ENCODE measurements at places on chromosomes 6 and 20. TPM values are rescaled to one million over a fixed set of nuclear protein-coding genes. Genes with fewer than 3 reads are reported as not detected.

GRCh38 chr20:8932192-8933165 lies 136.4 kb upstream of the PLCB4 start:
- peak; percentile 41 for DNase-seq

DNA sequence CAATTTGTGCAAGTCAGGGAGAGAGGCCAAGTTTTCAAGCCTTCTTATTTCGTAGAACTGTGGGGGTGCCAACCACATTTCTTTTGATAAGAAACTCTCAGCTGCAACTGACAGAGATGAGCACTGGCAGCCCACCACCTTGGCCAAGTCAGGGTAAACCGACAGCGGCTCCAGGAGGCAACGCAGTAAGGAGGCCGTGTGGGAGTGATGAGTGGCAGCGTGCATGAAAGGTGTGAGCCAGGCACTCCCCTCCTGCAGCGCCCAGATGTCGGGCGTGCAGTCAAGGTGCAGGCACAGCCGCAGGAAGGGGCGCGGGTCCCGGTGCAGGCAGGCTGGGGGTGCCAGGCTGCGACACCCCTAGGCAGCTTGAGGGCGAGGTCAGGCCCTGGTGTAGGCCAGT lies 49.2 kb upstream of the HDAC2 start:
- no peak for DNase-seq

GRCh38 chr6:105259913-105260889 lies 80.4 kb upstream of the POPDC3 start:
- no peak for DNase-seq

DNA sequence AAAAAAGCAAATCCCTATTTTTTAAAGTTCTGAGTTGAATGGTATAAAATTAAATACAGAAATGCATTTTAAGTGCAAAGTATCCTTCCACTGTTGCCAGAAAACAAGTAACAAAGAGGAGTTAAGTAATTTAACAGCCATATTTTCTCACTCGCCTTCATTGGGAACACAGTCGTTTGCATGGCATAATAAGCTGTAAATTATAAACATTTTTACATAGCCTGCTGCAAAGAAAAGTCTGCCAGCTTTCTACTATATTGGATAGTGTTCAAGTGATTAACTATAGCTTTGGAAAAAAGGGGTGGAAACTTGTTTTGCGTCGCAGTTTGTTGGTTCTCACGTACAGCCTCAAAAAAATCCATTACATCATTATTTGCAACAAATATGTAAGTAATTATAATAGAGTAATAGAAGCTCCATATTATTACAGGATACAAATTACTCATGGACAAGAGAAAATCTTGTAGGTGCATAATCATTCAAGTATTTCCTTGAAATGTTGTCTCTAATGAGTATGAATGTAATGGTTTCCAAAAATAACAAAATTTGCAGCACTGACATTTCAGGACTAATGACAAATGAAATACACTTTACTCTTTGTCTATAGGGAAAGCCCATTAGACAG lies 139.3 kb downstream of the PDSS2 start:
- peak; percentile 64 for DNase-seq

GRCh38 chr20:54398814-54399213 lies 76.6 kb upstream of the DOK5 start:
- no peak for DNase-seq

DNA sequence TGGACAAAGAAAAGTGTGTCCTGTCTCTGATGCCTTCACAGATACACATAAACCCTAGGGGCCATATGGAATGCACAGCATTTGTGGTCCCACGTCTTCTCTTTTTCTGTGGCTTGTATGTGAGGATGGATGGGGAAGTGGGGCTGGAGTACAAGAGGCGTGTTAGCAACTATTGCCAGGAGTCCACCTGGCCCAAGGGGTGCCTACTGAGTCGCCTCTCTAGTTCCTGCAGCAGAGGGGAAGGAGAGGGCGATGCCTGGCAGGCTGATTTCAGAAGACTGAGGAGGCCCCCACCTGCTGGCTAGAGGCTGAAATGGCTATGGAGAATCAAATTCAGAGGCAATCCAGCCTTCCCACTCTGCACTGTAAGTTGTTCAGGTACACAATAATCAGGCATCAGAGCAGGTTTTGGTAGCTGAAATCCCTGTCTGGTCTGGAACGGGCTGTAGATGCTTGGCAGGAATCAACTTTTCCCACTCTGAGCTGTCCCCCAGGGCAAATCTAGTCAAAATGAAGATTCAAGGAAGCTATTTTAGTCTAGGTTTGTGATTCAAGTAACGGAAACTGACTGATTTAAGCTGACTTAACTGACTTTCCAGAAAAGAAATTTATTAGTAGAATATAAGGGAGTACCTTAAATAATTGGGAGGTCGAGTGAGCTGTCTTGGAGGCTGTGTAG lies 14.9 kb upstream of the PPARD start:
- DNase-seq, result peak; percentile 68

DNA sequence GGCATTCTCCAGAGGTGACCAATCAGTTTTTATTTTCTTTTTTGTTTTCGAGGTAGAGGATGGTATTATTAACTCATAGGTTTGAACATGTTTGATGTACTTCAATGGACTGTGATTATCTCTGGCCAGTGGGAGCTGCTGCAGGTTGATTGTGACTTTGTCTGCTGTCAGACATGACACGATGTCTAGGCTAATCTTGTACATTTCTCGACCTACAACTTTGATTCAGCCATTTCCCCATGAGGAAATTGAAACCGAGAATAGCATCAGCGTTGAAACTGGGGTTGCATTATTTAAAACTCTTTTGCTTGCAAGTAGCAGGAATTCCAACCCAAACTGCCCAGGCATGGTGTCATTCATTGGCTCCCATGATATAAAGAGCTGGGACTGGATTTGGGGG lies 218.9 kb downstream of the CDH26 start:
- DNase-seq, result no peak

DNA sequence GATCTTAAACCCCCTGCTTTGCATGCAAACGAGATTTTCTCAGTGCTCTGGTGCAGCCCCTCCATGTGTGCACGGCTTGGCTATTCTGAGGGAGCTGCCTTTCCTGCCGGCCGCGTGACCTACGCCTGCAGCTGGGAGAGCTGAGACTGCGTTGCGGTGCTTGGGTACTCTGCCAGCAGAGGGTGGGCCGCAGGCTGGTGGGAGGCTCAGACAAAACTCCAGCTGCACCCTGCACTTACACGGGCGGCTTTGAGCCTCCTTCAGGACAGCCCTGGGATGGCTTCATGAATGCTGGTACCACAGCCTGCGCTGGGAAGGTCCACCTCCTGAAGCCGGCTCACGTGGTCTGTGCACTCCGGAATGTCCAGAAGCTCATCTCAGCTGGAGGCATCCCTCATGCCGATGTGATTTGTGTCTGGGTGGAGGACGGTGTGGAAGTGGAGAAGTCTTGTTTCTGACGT lies 223.7 kb downstream of the DLL1 start:
- no peak for DNase-seq

- no peak for DNase-seq
Measured at GRCh38 chr20:57508381-57508780, 16.6 kb downstream of the CTCFL start.

DNA sequence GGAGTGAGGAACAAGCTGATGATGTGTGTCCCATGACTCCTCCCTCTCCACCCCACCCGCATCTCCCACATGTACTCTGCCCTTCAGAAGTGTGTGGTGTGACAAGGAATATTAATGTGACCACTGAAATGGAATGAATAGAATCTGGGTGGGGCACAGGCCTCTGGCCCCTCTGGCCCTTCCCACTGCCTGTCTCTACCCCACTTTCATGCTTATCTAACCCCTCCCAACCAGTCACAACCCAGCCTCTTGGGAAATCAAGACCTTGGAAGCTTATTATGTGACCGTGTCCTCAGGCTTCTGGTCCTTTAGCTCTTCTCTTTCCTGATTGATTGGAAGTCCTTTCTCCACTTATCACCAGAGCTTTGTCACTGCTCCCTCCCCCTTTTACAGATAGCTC lies 312.2 kb upstream of the SOX4 start:
- no peak for DNase-seq

GRCh38 chr6:55239099-55239498 lies 64.8 kb downstream of the HCRTR2 start:
- no peak for DNase-seq

DNA sequence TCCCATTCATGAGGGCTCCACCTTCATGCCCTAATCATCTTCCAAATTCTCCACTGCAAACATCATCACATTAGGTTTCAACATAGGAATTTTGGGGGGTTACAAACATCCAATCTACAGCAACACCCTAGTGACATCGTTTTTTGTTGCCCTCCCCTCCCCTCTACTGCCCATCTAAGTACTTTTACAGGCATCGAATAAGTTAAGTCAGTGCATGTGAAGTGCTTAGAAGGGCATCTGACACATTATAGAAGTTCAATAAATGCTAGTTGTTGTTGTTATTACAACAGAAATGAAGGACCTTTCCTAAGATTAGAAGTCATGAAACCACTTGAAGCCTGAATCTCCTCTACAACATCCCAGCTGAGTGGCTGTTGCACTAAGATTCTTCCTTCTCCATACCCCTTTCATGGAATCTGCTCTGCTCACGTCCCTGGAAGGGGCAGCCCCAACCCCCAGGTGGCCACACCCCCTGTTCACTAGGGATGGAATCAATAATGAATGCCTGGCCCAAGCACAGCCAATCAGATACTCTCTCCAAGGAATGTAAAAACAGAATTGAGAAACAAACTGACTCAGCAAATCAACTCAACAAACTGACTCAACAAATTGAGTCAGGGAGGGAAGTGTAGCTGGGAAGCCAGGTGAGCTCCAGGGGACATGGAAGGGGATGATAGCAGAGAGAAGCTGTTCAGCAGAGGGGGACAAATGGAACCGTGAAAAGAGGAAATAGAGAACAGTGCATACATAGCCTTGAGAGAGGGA lies 3.9 kb upstream of the LRP11 start:
- DNase-seq, result no peak

DNA sequence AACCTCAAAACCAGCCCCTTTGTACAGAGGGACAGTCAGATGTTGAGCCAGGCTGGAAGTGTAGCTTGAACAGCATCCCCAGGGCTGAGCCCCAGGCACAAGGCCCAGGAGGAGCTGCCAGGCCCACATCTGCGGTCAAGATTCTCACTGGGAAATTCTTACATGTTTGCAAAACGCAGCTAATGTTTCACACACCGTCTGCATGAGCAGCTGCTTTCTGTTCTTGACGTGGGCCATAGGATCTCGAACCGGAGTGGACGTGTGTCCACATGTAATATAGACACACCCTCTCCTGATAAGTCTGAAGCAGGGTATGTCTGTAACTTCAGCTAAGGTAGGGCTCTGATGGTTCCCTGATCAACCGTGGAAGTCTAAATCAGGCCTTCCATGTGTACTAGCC lies 41.3 kb upstream of the TRAF3IP2 start:
- no peak for DNase-seq

- no peak for DNase-seq
Measured at GRCh38 chr6:33443619-33444504, 10.5 kb upstream of the ZBTB9 start.

GRCh38 chr6:94570581-94570980 lies 1006.8 kb upstream of the MANEA start:
- no peak for DNase-seq

GRCh38 chr6:121563286-121563685 lies 127.8 kb downstream of the GJA1 start:
- DNase-seq, result no peak

- no peak for DNase-seq
Measured at GRCh38 chr6:52115145-52115741, 27.8 kb upstream of the PKHD1 start.

DNA sequence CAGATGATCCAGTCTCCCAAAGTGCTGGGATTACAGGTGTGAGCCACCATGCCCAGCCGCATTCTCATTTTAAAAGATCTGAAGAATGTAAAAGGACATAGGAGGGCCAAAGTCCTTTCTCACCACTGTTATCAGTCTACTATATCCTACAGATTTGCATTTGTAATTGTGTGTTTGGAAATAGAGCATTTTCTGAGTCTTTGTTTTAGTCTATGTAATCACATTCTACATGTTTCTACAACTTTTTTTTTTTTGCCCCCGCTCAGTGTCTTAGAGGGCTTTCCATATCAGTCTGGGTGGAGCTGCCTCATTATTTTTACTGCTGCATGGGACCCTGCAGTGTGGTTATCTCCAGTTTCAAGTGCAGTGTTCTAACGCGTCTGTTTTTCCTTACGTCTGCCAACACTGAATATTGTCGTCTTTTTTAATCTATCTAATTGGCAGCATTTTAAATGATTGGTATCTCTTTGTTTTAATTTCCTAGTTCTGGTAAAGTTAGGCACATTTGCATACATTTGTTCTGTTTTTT lies 7.8 kb downstream of the CUL9 start:
- DNase-seq, result no peak

GRCh38 chr6:104548297-104548696 lies 311.4 kb downstream of the HACE1 start:
- no peak for DNase-seq

- DNase-seq, result no peak
Measured at GRCh38 chr6:94127716-94128115, 708.4 kb upstream of the EPHA7 start.

DNA sequence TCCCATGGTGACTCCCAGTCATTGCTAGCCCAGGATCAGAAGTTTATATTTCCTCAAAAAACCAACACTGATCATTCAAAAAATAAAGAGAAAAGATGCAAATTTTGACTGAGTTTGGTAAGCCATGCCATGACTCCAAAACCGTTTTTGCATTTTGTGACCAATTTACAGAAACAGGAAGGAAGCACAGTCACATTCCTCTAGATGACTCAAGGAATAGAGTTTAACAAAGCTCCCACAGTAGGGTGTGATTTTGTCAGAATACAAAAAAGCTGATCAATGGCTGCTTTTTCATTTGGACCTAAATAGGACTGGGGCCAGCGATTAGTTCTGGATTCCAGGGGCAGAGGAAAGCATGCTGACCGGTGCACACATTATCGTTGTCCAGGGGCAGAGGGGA lies 179.4 kb upstream of the AFDN start:
- no peak for DNase-seq

GRCh38 chr6:43714311-43715055 lies 26.9 kb upstream of the MRPS18A start:
- no peak for DNase-seq

The PACSIN1 gene
- total RNA-seq, result not detected

The TP53TG5 gene
- total RNA-seq, result not detected

The GNL1 gene
- 31.8 TPM for total RNA-seq

The AGER gene
- total RNA-seq, result 0.22 TPM

The SIGLEC1 gene
- not detected for total RNA-seq

The SLC25A27 gene
- 0.22 TPM for total RNA-seq

The MRAP2 gene
- total RNA-seq, result 1.8 TPM

The RAET1E gene
- under 0.01 TPM for total RNA-seq

The GGT7 gene
- total RNA-seq, result 2.2 TPM
